HT1080 (cell line): ENCODE measurements at places on chromosomes 3 and 15. TPM values are rescaled to one million over a fixed set of nuclear protein-coding genes. Genes with fewer than 3 reads are reported as not detected.

GRCh38 chr3:186035277-186035676, 73.6 kb downstream of the ETV5 start:
- peak; percentile 75 for DNase-seq

Gene EPHB3
- total RNA-seq: 0.94 and 1.00 TPM in 2 replicates

Gene ZNF660
- 0.11 and 0.60 TPM in 2 replicates for total RNA-seq

GRCh38 chr15:24054547-24055245, 367.6 kb upstream of the NDN start:
- DNase-seq: peak; percentile 60

GRCh38 chr15:62868507-62868906, 174.0 kb upstream of the TPM1 start:
- DNase-seq: no peak

DNA sequence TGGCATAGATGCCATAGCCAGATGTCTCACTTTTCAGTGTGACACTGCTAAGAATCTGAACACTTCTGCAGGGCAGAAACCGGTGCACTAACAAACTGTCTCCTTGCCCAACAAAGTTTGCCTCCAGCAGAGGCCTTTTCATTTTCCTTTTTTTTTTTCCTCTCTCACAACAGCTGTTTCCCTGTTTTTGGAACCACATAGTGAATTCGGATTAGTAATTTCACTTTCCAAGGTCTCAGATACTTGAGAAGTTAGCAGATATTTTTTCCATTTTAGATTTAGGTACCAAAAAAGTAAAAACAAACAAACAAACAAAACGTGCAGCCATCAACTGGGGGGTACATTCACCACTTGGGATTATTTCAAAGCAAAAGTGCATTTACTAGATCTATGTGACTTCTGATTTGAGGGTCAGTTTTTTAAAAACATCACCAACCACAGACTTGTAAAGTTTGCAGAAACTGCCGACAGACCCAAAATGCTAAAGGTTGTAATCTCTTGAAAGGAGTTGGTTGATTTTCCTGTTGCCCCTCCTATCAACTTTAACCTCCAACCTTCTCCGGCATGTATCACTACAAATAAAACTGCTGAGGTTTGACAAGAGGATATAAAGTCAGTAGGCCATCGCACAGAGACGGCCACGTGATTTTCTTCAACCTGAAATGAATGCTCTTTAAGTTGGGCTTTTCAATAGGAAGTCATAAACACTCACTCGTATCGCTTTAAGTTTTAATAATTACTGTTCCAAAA, 169.1 kb downstream of the CDIN1 start:
- DNase-seq: no peak

DNA sequence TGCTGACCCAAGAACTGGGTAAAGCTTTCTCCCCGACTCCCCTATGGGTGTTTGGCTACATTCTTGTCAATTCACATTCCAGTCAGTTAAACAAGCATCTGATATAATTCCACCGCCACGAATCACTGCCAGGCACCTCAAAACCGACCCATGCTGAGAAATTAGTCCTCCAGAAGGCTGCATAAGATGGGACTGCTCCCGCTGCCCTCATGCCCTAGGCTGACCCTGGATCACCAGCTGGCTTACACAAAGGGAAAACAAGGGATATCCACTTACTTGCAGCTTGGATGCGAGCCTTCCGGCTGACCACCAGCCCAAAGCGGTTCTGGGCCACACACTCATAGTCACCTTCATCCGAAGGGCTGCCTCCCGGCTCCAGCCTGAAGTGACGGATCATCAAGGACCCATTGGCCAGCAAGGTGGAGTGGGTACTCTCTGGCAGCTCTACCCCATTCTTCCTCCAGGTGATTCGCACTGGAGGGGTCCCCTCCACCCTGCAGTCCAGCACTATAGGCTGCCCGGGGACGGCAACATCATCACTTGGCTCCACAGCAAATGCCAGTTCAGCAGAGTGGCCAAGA, 2.9 kb downstream of the IGDCC3 start:
- DNase-seq: no peak

DNA sequence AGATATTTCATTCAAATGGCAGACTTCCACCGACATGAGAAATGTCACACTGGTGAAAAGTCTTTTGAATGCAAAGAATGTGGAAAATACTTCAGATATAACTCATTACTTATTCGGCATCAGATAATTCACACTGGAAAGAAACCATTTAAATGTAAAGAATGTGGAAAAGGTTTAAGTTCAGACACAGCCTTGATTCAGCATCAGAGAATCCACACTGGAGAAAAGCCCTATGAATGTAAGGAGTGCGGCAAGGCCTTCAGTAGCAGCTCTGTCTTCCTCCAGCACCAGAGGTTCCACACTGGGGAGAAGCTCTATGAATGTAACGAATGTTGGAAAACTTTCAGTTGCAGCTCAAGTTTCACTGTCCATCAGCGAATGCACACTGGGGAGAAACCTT, 8.6 kb upstream of the ZNF621 start:
- DNase-seq: no peak

DNA sequence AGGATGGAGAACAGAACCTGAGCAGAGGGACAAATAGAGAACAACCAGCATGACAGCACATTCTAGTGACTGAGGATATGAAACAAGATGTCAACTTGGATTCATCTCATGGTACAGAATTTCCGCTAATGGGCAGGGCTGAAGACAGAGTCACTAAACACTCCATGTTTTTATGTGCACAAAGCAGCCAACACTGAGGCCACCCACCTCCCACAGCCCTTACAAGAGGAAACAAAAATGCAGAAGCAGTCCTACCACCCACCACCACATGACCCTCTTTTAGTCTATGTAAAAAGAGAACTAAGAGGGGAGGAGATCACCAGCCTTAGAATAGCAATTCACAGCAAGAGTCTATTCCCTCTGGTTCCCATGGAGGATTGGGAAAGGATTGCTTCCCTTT, 131.4 kb upstream of the UBE2E2 start:
- DNase-seq: no peak

Gene REC114
- 0.13 TPM in 1 of 2 replicates, not detected in the other for total RNA-seq

Gene TRH
- not detected in 2 replicates for total RNA-seq

DNA sequence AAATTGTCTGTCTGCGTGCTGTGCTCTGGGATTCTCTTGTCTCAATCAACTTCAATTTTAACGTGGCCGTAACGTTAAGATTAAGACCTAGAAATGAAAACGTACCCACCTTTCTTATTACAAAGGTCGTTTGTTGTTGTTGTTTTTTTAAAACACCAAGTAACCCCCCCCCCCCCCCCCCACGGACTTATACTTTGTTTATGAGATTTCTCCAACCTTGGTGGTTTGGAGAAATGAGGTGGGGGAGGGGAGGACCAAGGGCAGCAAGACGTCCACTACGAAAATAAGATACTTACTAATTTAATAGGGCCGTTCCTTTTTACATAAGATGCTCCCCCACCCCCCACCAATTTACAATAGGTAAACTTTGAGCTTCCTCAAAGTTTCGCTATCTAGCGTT, 244.4 kb upstream of the TOPAZ1 start:
- no peak for DNase-seq

DNA sequence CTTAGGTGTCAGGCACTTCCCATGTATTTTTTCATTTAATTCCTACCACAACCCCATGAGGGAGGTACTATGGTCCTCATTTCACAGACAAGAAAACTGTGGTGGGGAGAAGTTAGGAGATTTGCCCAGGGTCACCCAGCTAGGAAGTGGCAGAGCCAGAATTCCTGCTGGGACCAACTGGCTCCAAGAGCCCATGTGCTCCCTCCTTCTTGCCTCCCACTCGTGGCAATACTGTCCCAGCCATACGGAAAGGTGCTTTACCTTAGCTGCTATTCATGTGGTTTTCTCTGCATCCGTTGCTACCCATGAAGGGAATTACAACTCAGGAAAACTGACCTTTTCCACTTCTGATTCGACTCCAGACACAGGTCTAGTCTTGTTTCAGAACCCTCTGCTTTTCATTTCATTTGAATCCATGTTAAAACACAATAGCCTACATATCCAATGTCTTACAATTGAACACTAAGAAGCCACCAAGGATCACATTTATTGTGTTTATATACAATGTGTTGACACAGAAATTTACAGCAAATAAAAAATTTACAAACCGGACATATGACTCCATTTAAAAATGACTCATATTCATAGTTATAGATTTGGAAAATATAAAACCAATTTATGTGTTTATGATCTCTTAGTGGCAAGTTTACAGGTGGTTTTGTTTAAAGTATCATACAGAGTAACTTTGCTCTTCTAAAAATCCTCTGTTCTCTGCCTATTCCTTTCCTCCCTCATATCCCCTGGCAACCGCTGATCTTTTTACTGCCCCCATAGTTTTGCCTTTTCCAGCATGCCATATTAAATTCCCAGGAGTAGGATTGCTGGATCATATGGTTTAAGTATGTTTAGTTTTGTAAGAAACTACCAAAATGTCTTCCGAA, 58.8 kb downstream of the BTD start:
- DNase-seq: no peak

DNA sequence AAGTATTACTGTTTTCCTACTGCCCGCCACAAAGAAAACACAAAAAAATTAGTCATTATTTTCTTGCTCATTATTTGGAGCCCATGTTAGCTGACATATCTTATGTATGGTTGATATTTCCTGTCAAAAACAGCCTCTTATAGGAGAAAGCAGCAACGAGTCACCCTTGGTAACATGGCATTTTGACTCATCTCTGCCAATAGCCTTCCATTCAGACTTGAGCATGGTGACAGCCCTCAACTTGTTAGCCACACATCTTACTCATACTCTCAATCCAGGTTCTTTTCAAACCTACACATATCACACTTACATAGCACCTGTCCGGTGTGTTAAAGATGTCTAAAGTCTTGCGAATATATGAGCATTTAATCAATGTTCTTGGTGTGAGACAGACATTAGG, 109.4 kb upstream of the SAMMSON start:
- DNase-seq: peak; percentile 75

Gene RLBP1
- not detected in 2 replicates for total RNA-seq

DNA sequence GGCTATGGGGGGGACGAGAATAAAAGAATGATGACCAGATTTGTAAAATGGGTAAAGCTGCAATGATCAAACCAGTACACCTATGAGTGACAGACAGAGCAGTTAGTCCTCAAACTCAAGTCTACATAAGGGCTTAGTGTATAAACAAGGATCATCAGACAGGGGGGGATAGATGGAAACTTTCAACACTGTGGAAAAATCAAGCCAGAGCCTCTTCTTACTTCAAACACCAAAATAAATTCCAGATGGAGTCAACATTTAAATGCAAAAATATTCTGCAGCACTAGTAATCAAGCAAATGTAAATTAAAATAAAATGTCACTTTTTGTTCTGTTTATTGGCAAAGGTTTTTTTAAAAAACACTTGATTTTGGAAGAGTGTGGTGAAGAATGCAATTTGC, 205.9 kb upstream of the RGMA start:
- no peak for DNase-seq

DNA sequence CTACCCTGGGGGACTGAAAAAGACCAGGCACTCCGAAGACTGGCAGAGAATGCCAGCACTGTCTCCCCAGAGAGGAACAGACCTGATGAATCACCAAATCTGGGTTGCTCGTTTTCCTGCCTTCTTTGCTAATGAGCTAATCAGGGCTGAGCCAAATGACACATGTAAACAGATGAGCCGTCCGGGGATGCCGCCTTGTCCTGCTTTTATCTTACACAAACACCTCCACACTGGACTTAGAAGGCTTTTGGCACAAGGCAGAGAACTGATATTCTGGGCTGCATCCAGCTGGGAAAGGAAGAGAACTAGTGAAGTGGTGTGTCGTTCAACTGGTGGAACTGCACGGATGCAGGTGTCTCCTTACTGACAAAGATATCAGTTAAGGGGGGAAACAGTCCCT, 88.1 kb downstream of the MECOM start:
- DNase-seq: peak; percentile 82

Gene TGM4
- 0.03 TPM in 1 of 2 replicates, not detected in the other for total RNA-seq

Gene SLC51B
- not detected in 2 replicates for total RNA-seq

DNA sequence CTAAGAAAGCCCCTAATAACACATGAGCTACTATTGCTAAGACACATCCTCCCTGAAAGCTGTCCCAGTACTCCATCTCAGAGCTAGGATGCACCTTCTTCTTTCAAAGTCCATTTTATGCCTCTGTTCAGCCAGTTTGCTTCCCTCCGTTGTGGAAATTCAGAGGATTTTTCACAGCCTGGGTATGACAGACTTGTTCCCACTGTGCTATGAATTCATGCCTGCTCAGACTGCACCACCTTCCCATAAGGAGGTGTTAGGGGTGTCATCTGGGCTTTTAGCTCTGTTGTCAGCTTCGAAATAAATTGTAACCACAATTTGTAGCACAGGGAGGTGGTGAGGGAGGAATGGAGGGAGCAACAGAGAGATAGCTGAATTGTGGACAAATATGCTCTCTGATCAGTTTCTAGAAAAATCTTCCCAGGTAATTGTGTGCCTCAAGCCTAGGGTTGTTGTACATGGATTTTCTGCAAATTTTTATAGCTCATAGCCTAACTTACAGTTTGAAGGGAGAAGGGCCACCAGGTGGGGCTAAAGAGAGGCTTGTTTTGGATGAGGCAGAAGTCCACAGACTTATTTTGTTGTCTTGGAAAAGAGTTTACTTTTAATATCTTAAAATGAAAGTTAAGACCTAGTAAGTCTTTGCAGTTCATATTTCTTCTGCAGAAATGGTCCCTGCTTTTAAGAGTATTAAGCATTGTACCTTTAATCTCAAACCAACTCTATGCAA, 462.0 kb downstream of the PDCD6IP start:
- peak; percentile 7 for DNase-seq

DNA sequence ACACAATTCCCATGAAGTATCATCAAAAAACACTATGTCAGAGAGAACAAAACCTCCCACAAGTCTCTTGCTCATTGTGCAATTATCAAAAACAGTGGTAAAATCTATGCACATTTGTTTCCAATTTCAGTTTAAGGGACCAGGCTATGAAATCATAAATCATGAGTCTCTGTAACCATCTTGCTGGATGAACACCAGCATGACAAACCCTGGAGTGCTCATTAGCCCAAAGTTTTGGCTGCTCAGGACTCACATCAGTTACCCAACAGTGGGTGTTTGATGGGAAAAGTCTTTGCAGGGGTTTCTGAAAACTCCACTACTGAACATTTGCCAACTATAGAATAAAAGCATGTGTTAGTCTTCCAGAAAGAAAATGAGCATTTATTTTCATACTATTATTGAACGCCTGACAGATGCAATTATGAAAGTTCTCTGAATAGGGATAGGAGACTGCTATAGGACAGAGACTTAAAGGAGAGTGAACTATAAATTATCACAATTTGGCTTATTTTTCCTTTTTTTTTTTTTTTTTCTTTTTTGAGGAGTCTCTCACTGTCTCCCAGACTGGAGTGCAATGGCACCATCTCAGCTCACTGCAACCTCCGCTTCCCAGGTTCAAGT, 240.8 kb upstream of the KCNMB2 start:
- DNase-seq: no peak

GRCh38 chr3:100976611-100977010, 16.6 kb downstream of the ABI3BP start:
- no peak for DNase-seq

Gene GP9
- total RNA-seq: not detected in 2 replicates

Gene CCDC191
- 0.11 and 0.47 TPM in 2 replicates for total RNA-seq

- DNase-seq: no peak
Observed at GRCh38 chr3:53613125-53613524, 118.7 kb downstream of the CACNA1D start.

DNA sequence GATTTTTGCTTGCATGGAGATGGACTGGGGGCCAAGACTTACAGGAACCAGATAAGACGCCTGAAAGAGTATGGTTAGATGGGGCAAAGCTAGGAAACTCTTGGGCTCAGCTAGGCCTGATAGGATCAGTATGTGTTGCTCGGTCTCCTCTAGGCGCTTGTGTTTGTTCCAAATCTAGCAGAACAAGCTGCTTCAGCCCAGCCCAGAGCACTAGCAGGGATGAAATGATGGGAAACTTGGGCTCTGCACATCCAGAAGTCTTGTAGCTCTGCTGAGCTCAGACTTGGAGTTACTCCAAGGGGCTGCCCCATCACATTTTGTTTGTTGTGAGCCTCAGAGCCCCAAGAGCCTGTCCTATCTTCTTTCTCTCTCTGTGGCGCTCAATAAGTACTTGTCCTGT, 34.7 kb downstream of the FOXL2 start:
- no peak for DNase-seq
